Stimulated activated CD8-positive, alpha-beta memory T cell treated with anti-CD3 and anti-CD28 coated beads, Interleukin-7, amount 100 ng/mL, for 48 hours (primary cell): ENCODE measurements at places on chromosomes 12 and 14.

DNA sequence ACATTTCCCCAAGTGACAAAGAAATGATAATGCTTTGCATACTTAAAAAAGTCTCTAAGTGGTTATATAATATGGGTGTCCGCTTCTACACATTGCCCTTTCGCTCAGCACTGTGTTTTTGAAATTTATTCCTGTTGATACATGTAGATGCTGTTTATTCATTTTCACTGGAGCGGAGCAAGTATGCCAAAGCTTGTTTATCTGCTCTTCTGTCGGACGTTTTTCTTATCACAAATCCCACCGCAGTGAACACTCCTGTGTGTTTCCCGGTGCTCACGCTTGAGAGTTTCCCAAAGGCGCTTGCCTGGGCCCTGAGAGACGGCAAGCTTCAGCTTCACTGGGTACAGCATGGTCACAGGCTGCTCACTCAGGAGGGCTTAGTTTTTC lies 50.2 kb downstream of the TPCN1 start:
- no peak for DNase-seq

DNA sequence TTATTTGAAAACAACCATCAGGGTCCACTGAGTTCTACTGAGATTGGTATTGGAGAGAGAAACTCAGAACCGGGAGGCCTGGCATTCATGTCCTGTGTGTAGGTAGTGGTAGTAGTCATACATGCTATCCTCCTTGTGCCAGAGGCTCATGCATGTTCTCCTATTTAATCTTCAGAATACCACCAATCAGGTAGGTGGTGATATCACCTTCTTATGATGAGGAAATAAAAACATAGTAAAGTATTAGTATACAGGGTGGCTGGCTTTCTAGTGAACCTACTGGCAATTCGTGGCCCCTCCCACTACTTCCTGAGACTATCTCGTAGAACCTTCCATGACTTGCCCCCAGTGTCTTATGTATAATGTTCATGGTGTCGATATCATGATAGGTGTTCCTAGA lies 40.5 kb upstream of the EID3 start:
- DNase-seq: no peak

DNA sequence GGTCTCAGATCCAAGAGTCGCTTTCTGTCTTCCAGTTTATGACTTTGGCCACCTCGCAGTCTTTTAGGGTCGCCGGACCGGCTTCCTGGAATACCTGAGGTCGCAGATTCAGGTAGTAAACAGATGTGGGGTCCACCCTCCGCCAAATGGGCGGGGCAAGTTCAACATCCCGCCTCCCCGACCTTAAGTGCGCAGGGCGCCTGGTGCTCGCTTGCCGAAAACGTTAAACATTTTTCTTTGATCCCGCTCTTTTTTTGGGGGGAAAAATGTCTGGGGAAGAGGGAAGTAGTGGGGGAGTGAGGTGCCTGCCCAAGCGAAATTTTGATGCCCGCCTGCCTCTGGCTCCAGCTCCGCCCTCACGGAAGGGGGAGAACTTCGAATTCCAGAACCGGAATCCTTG lies 73.9 kb upstream of the TBX5 start:
- no peak for DNase-seq

DNA sequence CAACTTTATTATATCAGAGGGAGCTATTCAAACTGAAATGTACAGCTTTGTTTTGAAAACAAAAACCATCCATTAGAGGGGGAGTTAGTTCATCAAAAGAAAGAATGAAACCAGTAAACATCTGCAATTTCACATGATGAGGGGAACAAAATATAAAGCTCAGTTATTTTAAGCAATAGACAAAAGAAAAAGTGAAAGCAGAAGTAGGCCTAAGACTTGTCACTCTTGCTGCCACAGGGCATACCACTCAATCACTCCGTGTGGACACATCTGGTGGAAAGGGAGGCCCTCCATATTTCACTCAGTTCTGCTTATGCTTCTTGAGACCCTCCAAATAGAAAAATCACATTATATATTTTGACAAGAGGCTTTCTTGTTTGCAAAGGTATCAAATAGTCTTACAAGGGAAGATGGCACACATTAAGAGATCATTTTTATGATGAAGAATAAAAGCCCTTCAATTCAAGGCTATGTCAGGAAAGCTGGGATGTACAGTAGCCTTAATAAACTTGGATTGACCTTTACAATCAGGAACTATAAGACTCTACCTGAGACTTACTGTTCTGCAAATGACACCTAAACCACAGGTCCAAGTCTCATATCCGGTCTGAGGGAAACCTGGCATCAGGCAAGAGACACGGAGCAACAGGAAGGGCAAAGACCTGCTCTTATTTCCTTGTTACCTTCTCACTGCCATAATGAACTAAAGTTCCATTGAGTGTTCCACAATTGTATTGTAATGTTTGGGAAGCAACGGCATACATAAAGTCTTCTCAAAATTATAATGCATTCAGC lies 222.5 kb upstream of the GRIP1 start:
- no peak for DNase-seq

DNA sequence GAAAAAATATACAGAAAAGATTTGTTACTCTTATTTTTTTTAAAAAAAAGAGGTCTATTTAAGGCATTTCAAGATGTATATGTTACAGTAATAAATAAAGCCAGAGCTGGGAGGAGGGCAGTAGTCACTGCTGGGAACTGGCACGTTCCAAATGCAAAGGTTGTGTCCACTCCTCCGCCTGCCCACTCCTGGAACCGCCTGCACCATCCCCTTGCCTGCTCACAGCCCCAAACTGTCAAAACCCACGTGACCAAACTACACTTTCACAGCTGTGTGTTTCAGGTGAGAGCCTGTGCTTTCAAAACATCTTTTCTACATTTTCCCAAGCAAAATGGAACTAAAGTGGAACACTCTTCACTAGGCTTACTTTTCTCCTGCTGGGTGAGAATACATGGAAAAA lies 160.4 kb downstream of the TTC7B start:
- no peak for DNase-seq

DNA sequence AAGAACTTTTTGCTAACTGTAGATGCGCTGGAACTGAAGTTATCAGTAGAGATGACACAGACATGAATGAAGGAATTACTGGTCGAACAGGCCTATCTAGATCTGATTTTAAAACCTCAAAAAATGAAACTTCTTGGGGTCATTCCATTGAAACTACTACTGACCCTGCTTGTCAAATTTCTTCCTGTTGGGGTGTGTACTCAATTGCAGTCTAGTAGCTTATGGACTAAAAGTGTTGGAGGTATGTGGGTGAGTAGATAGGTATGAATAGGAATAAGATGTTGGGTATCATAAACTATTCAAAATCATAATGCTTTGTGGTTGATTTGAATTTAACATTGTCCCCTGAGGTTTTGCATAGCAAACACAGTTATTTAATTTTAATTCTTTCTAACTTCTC lies 9.2 kb downstream of the APOLD1 start:
- DNase-seq: no peak

- DNase-seq: no peak
Observed at GRCh38 chr14:105641075-105641937, 114.9 kb downstream of the TMEM121 start.

GRCh38 chr12:43795716-43796280 lies 10.3 kb downstream of the TWF1 start:
- no peak for DNase-seq

DNA sequence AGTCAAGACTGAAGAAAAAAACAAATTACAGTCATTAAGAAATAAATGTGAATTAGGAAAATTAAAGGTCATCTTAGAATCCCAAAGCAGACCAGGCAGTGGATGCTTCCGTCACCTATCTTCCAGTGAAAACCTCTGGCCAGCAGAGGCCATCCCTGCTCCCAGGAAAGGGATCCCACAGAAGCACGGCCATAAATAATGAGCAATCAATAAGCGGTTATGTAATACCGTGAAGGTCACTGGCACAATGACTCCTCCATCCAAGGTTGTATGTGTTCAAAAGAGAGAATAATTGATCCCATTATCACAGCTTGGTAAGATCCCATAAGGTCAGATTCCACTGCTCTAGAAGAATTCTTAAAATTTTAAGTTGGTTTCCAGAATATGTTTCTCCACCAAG lies 85.7 kb downstream of the PPP2R5E start:
- DNase-seq: no peak

DNA sequence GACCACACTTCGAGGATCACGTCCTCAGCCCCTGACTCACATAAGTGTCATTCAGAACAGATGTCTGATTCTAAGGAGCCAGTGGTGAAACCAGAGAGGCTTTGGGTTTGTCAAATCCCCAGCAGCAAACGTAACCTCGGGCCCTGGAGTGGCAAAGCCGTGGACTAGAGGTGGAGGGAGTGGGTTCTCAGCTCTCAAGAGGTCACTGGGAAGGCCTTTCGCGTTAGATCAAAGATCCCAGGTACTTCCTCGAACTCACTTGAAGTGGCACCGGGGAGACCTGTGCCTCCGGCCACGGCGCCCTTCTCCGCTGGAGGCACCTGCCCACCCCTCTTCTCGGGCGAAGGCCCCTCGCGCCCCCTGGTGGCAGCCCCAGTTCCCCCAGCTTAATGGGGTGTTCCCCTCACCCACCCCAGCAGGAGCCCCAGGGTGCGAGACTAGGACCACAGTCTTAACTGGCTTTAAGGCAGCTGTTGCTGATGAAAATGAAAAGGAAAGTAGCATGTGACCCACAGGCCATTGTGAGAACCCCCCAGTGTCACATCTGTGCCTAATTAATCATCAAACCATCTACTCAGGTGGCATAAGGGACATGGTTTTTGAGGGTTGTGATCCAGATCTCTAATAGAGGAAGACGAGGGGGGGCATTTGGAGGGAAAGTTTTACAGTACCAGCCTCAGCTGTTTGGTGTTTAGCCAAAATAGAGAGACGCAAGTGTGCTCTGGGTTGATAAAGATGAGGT lies 672 bp upstream of the ESR2 start:
- DNase-seq: peak; percentile 67

DNA sequence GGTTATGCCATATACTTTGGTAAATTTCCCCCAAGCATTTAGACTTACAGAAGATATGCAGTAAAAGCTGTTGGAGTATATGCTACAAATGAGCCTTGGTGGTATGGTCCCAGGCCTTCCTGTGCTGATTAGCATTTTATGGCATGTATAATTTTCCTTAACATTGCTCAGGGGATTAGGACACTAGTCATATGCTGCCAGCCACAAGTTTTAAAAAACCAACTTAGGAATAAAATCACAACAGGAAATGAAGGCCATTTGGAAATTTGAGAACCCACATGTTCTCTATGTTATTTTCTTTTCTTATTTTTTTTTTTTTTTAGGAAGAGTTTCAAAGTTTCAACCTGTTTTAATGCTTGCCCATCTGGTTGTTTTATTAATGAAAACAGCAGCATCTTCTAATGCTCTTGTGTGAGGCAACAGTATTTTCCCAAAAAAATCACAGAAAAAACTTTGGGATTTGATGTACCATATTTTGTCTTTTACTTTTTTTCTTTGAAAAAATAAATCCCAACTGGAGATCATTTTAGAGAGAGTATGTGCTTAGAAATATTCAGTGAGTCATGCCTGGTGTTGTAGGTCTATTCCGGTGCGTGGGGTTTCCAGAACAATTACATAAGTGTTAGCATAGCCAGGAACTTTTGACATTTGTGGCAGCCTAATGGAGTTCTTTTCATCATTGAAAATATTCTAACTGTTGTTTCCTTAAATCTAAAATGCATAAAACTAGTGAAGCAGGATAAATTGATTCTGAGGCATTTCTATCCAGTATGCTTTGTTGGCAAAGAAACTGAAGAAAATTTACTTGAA lies 21.7 kb upstream of the DUSP6 start:
- no peak for DNase-seq

GRCh38 chr14:69013943-69014782 lies 35.1 kb upstream of the ACTN1 start:
- DNase-seq: no peak

- DNase-seq: no peak
Observed at GRCh38 chr12:91441993-91442952, 259.7 kb upstream of the DCN start.

- no peak for DNase-seq
Observed at GRCh38 chr12:12527820-12528296, 34.8 kb downstream of the DUSP16 start.

GRCh38 chr14:101467181-101467926 lies 93.9 kb upstream of the DIO3 start:
- no peak for DNase-seq

DNA sequence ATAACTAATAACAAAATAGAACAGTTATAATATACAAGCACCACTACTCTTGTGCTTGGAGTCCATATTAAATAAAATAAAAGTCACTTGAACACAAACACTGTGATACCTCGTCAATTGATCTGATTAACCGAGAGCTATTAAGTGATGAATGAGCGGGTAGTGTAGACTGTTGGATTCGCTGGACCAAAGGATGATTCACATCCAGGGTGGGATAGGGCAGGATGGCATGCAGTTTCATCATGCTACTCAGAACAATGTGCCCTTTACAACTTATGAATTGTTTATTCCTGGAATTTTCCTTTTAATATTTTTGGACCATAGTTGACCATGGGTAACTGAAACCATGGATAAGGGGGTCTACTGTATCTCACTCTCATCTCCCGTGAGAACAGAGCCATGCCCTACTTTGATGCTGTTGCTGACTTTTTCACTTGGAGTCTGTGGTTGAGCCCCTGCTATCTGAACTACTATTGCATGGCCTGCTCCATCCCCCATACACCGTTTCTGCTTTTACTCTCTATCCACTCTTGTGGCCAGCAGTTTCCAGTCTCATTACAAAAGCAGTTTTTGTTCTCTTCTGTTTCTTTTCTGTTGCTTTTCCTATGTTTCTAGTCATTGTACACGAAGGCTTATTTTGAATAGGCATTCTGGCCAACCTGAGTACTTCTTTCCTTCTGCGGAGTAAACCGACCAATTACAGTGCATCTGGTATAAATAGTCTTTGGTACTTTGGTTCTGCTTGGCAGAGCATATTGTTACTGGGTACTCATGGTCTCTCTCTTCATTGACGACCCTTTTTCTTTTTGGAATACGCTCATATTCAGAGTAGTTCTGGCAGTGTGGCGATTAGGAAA lies 12.2 kb downstream of the TMTC2 start:
- no peak for DNase-seq

DNA sequence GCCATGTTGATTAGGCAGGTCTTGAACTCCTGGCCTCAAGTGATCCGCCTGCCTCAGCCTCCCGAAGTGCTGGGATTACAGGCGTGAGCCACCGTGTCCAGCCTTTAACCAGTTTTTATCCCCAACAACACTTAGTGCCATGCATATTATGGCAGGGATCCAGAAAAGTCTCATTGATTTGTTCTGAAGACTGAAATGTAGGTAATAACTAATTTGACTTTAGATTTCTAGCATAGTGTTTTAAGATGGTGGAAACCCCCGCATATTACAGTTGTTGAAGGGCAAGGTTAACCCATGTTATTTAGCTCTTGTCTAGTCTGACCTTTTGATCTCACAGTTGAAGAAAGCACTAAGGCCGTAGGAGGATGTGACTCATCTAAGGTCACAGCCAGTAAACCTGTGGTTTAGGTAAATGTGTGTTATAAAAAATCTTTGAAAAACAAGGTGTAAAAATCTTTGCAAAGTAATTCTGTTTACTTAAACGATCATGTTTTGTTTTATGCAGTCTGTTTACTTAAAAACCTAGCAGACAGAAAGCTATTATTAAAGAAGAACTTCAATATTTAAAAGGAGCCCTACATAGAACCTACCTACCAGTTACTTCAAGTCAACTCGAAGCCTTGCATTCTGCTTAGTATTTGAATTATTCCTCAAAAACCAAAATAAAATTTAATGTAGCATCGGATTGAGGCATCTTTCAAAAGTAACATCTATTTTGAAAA lies 24.8 kb downstream of the BICDL1 start:
- no peak for DNase-seq

GRCh38 chr12:120761519-120761934 lies 35.9 kb downstream of the ACADS start:
- no peak for DNase-seq
